ENCODE measurements at places on chromosomes 13 and 19. TPM values are rescaled to one million over a fixed set of nuclear protein-coding genes. Genes with fewer than 3 reads are reported as not detected.
A peak's percentile ranks its signal among the peaks of the same experiment; 100 is the strongest.

The EMP3 gene
- 64.7 TPM for total RNA-seq

- H3K27me3 ChIP-seq: no peaks in the 10 kb centered on the region
- no peak for DNase-seq
- H3K27ac ChIP-seq: no peak overlapping the region
- no peak overlapping the region for H3K4me3 ChIP-seq
These were observed 200.5 kb downstream of the ABCC4 start for GRCh38 chr13:95100525-95101433.

DNA sequence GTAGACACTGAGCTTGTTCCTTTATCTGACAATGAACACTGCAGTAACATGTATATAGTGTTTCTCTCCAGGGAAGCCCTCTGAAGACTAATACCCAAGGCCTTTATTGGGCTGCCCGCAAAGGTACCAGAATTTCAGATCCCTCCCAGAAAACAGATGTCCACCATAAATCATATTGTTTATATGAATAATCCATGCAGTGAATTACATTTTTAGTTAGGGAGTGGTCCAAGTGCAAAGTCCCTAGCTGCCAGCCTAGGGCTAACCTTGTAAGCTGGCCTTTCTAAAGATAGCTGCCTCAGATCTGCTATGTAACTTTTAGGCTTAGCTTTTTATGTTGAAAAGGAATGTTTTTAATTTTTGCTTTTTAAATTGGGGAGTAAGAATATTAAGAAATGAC is 44.7 kb downstream of the TDRD3 start:
- no peak for DNase-seq
- no peaks in the 10 kb centered on the region for H3K4me1 ChIP-seq
- H3K27me3 ChIP-seq: no peaks in the 10 kb centered on the region
- no peak overlapping the region for H3K4me3 ChIP-seq

- no peak overlapping the region for H3K4me3 ChIP-seq
- no peaks in the 10 kb centered on the region for H3K36me3 ChIP-seq
- no peak overlapping the region for H3K27ac ChIP-seq
- no peak for DNase-seq
- H3K27me3 ChIP-seq: no peaks in the 10 kb centered on the region
These were observed 213.3 kb downstream of the POSTN start for GRCh38 chr13:37385248-37385647.

DNA sequence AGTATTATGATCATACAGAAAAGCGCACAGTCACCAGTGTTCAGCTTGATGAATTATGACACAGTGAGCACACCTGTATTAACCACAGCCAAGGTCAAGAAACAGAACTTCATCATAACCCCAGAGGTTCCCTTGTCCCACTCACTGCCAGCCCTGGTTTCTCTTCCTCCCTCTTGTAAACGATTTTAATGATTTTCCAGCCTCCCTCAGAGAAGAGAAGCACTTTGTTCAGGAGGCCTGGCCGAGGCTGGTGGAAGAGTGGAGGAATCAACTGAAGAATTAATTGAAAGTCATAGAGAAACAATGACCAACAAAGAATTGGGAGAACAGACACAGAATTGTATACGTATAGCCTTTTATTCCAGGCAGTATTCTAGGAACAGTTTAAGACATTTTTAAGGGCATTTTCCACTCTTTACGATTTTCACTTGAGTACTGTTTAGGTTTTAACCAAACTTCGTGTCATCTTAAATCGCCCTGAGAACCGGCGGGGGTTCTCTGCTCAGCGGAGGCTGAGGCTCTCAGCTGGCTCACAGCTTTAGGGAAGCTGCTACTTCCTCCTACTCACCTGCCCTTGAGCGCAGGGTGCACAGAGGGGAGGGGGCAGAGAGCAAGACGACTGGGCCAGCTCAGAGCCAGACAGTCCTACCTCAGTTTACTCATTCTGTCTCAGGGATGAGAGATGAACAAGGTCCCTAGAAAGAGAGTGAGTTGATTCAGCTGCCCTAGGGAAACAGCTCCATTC is 108.6 kb downstream of the AKAP11 start:
- peaks cover 69% of the 10 kb centered on the region for H3K4me1 ChIP-seq
- peaks cover 2% of the 10 kb centered on the region for H3K27me3 ChIP-seq
- peak; percentile 89 for DNase-seq

The DNMT1 gene
- 145 TPM for total RNA-seq

The TYROBP gene
- not detected for total RNA-seq

The CASP14 gene
- total RNA-seq: not detected

The ZNF724 gene
- total RNA-seq: 9.2 TPM

GRCh38 chr13:30340331-30341250 is 33.2 kb upstream of the KATNAL1 start:
- peaks cover 6% of the 10 kb centered on the region for H3K36me3 ChIP-seq
- peak overlapping the region; percentile 99 for H3K27ac ChIP-seq
- H3K4me3 ChIP-seq: no peak overlapping the region
- peaks cover 55% of the 10 kb centered on the region for H3K4me1 ChIP-seq
- no peaks in the 10 kb centered on the region for H3K27me3 ChIP-seq
- no peak for DNase-seq

- H3K27ac ChIP-seq: no peak overlapping the region
- no peaks in the 10 kb centered on the region for H3K27me3 ChIP-seq
- H3K4me3 ChIP-seq: no peak overlapping the region
- H3K4me1 ChIP-seq: peaks cover 14% of the 10 kb centered on the region
- H3K36me3 ChIP-seq: peaks cover 35% of the 10 kb centered on the region
These were observed 7.1 kb downstream of the HNRNPM start for GRCh38 chr19:8451885-8452284.

- no peak overlapping the region for H3K4me3 ChIP-seq
- H3K36me3 ChIP-seq: no peaks in the 10 kb centered on the region
- DNase-seq: no peak
These were observed 94.7 kb upstream of the RAP2A start for GRCh38 chr13:97339019-97339987.

The VSTM1 gene
- not detected for total RNA-seq

DNA sequence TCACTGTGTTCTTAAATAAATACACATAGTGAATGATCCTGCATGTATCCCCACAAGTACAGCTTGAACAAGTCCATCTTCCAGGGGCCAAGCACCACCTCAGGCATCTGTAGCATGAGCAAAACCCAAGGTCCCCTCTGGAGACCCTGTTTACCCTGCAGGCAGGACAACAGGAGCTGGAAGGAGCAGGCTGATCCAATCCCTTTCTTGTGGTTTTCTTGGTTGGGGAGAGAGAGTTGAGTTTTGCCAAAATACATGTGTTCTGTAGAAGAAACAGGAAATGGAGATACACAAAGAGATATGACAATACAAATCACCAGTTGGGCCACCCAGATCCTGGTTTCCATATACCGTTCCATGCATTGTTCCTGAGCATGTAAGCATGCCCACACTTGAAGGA is 92.8 kb downstream of the SHISA2 start:
- no peaks in the 10 kb centered on the region for H3K36me3 ChIP-seq
- H3K4me1 ChIP-seq: no peaks in the 10 kb centered on the region
- H3K27me3 ChIP-seq: no peaks in the 10 kb centered on the region
- H3K4me3 ChIP-seq: no peak overlapping the region
- H3K27ac ChIP-seq: no peak overlapping the region
- no peak for DNase-seq

The EGLN2 gene
- 49.4 TPM for total RNA-seq

The CNN1 gene
- total RNA-seq: not detected

The CACNG6 gene
- not detected for total RNA-seq

The MBD3L4 gene
- not detected for total RNA-seq

DNA sequence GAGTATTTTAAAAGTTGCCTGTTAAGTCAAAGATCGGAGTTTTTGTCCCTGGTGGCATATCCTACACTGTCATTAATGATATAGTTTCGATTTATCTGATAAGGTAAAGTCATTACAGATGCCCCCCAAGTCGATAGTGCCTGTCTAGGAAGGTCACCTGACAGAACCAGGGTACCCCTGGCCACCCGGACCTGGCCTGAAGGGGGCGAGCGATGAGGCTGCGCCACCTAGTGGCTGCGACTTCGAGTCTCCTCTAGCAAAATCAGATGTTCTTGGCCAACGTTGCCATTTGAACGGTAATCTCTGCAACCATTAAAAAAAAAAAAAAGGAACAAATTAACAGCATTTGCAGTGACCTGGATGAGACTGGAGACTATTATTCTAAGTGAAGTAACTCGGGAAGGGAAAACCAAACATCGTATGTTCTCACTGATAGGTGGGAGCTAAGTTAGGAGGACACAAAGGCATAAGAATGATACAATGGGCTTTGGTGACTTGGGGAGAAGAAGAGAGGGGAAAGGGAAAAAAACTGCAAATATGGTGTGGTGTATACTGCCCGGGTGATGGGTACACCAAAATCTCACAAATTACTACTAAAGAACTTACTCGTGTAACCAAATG is 565.1 kb downstream of the LIG4 start:
- H3K36me3 ChIP-seq: no peaks in the 10 kb centered on the region
- H3K4me3 ChIP-seq: no peak overlapping the region
- H3K4me1 ChIP-seq: no peaks in the 10 kb centered on the region
- no peaks in the 10 kb centered on the region for H3K27me3 ChIP-seq
- H3K27ac ChIP-seq: no peak overlapping the region

- no peak overlapping the region for H3K4me3 ChIP-seq
- DNase-seq: no peak
- peaks cover 11% of the 10 kb centered on the region for H3K4me1 ChIP-seq
- no peaks in the 10 kb centered on the region for H3K36me3 ChIP-seq
- no peaks in the 10 kb centered on the region for H3K27me3 ChIP-seq
These were observed 31.6 kb downstream of the CCNE1 start for GRCh38 chr19:29843180-29844051.

GRCh38 chr13:87906411-87906810 is 235.2 kb downstream of the SLITRK5 start:
- peaks cover 13% of the 10 kb centered on the region for H3K4me1 ChIP-seq
- no peaks in the 10 kb centered on the region for H3K27me3 ChIP-seq
- no peaks in the 10 kb centered on the region for H3K36me3 ChIP-seq
- no peak overlapping the region for H3K27ac ChIP-seq
- no peak overlapping the region for H3K4me3 ChIP-seq

The FFAR1 gene
- total RNA-seq: 0.34 TPM

DNA sequence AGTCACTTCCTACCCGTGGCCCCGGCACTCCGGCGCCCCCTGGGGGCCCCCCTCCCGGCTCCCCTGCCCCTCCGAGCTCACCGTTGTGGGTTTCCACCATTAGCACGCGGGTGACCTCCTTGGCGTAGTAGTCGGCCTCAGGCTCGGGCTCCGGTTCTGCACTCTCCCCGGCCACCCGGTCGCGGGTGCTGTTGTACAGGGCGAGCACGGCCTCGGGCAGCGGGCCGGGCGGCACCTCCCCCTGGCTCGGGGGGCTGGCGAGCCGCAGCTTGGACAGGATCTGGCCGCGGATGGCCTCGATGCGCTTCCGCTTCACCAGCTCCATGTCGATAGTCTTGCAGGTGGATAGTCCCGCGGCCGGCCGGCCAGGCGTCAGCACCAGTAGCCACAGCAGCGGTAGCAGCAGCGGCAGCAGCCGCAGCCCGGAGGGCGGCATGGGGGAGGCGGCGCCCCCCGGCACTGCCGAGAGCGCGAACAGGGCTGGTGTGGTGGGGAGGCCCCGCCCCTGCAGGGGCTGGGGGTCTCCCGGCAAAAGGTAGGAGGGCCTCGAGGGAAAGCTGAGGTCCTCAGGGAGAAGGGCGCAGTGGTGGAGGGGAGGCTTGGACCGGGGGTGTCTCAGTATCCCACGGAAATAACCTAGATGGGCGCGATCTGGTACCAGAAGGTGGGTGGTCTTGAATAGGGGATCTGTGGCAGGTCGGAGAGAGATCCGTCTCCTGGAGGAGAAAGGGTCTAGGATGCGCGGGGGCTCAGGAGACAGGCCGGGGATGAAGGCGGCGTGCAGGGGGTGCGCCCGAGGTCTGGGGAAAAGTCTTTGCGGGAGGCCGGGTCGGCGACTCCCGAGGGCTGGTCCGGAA is 885 bp downstream of the TGFB1 start:
- peaks cover 17% of the 10 kb centered on the region for H3K36me3 ChIP-seq
- peaks cover 20% of the 10 kb centered on the region for H3K4me1 ChIP-seq
- DNase-seq: peak; percentile 88
- no peaks in the 10 kb centered on the region for H3K27me3 ChIP-seq
- H3K27ac ChIP-seq: peak overlapping the region; percentile 72

- 0 out of 2 replicates have a peak, but pooled peaks cover 2% of the 10 kb centered on the region for H3K27me3 ChIP-seq
- H3K27ac ChIP-seq: no peak overlapping the region
- DNase-seq: peak; percentile 63
- H3K36me3 ChIP-seq: no peaks in the 10 kb centered on the region
These were observed 3.4 kb downstream of the BBC3 start for GRCh38 chr19:47227352-47228167.

DNA sequence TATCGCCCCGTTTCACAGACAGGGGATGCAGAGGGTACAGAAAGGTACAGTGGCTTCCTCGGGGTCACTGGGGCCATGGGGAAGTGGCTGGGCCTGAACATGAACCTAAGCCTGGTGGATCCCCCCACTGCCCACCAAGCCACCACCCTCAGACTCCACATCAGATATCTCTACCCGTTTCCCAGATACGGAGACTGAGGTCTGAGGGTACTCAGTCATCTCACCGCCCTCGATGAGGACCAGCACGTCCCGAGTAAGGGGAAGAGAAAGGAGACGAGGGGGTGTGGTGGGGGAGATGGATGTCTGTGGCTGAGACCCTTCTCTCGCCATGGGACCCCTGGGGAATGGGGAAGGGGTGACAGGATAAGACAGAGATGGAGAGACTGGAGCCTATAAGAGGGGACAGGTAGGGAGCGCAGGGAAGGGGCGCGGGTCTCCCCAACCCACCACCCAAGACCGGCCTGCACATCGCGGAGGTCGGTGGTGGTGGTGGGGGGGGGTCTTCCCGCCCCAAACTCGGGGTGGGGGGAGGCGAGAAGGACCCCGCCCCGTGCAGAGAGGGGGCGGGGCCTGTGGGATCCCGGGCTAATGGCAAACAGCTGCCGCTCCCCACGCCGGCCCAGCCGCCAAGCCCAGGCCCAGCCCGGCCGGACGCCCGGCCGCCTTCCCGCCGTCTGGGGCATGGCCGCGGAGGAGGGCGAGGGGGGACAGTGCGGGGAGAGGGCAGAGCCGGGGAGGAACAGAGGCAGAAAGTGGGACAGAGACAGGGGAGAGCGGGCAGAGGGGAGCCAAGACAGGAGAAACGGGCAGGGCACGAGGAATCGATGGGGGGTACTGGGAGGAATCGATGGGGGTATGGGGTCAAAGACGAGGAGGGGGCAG is 698 bp downstream of the KANK2 start:
- DNase-seq: no peak
- H3K36me3 ChIP-seq: no peaks in the 10 kb centered on the region
- H3K27ac ChIP-seq: no peak overlapping the region
- H3K4me1 ChIP-seq: peaks cover 12% of the 10 kb centered on the region

DNA sequence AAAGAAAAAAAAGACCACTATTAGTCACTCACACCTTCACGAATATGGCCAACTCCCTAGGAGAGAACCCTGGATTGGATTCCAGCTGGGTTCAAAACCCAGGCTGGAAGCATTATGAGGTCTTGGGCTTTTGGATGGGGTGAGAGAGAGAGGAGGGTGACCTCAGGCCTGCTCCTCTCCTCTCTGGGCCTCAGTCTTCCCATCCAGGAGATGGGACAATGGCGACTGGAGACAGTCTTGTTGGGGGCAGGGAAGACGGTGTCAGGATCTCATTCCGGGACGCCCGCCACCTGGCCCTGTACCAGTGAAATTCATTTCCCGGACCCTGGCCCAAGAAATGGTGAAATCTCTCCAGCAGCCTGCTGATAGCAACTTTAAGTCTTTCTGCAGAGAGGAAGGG is 26.3 kb downstream of the TINCR start:
- H3K36me3 ChIP-seq: no peaks in the 10 kb centered on the region
- no peak overlapping the region for H3K27ac ChIP-seq
- no peak for DNase-seq
- no peak overlapping the region for H3K4me3 ChIP-seq
- H3K27me3 ChIP-seq: no peaks in the 10 kb centered on the region
